Renal cortex interstitium (tissue), 15 donors: ENCODE measurements at places on chromosomes 3 and 15. TPM values are rescaled to one million over a fixed set of nuclear protein-coding genes. Genes with fewer than 3 reads are reported as not detected.

- no peak for DNase-seq
Observed at GRCh38 chr15:35445891-35446290, 100.1 kb downstream of the DPH6 start.

DNA sequence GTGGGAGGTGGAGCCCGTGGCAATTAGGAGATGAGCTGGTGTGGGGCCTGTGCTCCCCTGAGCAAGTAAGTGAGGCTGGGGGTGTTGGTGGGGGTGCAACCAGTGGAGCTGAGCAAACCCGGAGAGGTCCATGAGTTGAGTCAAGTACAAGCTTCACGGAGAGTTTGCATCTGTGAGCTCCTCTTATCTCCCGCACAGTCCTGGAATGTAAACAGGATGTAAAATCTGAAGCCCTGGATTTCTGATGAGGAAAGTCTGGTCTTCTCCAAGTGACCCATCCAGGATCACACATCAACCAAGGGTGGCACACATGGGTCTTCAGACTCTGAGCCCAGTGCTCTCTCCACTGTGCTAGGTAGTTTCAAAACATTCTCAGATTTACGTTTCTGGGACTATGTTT, 67.8 kb downstream of the LSM3 start:
- DNase-seq: no peak

DNA sequence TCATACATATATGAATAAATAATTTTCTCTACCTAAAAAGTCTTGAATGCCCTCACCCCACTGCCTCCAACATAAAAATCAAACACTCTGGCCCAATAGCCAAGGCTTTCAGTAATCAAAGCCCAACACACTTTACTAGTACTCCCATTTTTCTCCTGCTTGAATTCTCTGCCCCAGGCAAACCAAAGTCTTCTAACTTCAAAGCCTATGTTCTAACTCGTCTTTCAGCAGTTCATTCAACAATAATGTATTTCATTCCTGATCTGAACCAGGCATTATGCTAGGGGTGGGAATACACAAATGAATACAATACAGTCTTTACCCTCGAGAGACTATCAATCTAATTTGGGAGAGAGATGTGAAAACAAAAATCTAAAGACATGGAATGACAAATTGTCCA, 11.4 kb upstream of the ZNF592 start:
- DNase-seq: no peak

- no peak for DNase-seq
Observed at GRCh38 chr15:27250223-27250622, 279.2 kb downstream of the GABRG3 start.

GRCh38 chr15:80924278-80924677, 65.3 kb downstream of the MESD start:
- no peak for DNase-seq

GRCh38 chr3:184718431-184718830, 6.6 kb upstream of the MAGEF1 start:
- DNase-seq: no peak

DNA sequence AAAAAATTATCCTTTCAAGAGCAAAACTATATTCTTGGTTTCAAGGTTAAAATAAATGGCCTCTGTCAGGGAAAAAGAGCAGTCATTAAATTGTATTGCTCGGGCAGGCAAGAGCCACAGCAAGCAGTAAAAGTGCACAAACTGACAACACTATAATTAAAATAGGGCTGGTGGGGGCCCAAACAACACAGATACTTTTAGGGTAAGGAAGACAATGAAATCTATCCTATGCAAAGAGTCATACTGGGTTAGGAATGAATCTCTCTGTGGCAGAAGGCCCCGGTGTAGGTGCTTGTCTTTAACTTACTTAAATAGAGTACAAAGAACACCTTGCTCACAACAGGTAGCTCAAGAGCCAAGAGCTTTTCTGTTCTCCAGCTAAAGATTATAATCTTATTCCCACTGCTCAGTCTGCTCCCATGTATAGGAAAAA, 94.7 kb downstream of the DLG1 start:
- no peak for DNase-seq

DNA sequence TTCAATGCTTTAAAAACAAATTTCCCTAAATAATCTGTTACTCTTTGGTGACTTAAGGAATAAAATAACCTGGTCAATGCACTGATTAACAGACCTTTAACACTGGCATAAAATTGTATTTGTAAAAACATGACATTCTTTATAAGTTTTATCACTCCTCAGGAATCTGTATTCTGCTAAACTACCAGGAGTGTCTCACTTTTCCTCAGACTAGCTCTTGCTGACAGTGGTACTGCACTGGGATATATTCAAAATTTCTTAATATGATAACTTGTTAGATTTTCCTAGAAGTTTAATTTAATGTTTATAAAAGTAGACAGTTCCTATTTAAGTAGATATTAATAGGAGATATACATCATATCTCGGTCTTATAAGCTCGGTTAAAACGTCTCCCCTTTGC, 363.4 kb upstream of the ARHGEF26 start:
- no peak for DNase-seq

GRCh38 chr15:63504979-63505841, 817 bp downstream of the USP3 start:
- DNase-seq: peak; percentile 46

Gene PIGZ
- 1.0 TPM for polyA plus RNA-seq

Gene STAC
- polyA plus RNA-seq: 8.7 TPM

Gene MUC4
- 0.65 TPM for polyA plus RNA-seq

Gene IQCF5
- polyA plus RNA-seq: not detected
